GM20000 (cell line): ENCODE measurements at places on chromosomes 7 and 10.

- DNase-seq, result no peak
Observed at GRCh38 chr7:32227746-32228145, 157.5 kb upstream of the PDE1C start.

GRCh38 chr10:34187201-34187600 is 627.9 kb downstream of the PARD3 start:
- no peak for DNase-seq

- no peak for DNase-seq
Observed at GRCh38 chr10:69939061-69939460, 113.6 kb upstream of the MACROH2A2 start.

DNA sequence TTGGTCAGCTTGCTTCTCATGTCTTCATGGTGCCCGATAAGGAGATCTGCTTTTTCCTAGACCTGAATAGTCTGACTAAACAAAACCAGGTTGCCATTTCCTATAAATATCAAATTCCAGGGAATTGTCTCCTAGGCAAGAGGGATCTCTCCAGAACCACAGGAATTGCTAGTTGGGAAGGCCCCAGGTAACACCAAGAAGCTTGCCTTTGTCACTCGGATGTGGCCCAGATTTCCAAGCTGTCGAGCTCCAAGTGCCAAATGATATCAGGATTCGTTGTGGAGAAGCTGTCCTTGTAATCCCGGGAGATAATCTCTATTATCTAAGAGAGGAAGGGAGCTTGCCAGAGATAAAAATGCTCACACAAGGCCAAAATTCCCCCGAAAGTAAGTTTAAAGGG is 1288.5 kb upstream of the AUTS2 start:
- no peak for DNase-seq

DNA sequence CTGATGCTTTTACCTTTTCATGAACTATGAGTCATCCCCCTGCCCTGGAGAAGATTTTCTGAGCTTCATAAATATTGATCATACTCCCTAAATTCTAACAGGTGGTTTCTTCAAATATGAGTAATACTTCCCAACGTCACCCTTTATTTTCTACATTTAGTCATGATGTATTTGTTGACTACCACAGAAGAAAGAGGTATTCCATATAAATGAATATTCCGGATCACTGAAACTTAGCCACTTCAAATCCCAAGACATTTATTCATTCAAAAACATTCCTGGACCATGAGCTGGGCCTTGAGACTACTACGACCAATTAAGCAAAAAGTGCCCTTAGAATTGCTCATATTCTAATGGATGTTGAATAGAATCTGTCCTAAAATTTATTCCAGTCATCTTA is 395.8 kb upstream of the NPVF start:
- no peak for DNase-seq

DNA sequence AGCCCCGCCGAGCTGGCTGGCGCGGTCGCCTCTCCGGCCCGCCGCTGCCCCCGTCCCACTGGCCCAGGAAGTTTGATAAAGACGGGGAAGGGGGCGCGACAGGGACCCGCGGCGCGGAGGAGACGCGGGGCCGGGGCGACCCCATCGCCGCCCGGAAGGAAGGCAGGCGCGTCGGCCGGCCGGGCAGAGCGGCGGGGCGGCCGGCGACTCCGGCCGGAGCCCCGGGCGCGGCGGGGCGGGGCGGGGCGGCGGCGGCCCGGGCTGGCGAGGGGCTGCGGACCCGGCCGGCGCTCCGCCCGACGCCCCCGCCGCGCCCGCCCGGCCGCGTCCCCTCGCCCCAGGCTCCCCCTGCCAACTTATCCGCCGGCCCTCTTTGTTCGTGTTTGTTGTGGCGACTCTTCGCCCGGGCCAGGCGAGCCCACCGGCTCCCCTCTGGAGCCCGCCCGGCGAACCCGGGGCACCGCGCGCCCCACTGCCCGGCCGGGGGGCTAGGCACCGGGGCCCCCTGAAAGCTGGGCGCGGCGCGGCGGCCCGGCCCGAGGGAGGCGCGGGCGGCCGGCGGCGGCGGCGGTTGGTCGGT is 571 bp downstream of the KDM7A start:
- DNase-seq, result peak; percentile 53

DNA sequence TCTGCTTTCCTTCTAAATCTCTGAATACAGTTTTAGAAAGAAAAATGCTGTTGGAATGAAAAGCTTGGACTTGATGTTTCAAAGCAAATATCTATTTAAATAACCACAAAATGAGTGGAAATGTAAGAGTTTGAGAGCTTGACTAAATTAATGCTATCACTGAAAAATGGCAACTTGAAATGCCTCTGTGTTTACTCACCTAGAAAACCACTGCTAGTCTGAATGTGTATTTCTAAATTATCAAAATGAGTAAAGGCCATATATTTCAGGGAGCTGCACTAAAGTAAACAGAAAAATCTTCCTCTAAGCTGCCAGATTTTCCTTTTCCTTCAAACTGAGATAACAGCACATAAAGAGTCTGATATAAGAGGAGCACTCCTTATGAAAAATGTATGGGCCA is 87.9 kb downstream of the DPY19L1 start:
- DNase-seq, result no peak

DNA sequence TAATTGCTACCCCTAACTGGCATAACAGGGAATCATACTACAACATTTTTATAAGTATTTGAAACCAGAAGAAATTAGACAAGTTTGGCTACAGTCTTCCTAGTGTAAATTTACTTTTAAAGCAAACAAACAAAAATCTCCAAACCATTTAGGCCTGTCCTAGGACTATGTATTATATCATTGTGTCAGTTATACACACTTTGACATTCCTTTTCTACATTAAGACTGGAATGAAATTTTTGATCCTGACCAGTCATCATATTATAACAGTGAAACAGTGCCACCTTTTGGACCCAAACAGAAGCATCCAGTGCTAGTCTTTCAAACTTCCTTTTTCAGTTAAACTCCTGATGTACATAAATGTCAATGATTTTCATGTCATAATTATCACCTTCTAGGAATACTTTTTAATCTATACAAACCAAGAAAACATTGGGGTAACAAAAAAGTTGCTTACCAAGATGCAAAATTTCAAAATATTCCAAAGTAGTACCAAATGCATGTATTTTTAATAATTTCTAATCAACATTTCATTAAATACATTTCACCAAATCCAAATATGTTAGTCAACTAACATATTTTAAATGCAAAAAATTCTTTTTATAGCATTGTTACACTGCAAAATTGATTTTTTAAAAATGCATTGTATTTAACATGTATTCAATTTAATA is 75.7 kb downstream of the IMMP2L start:
- peak; percentile 38 for DNase-seq

GRCh38 chr7:145147865-145148264 is 312.0 kb upstream of the TPK1 start:
- DNase-seq, result no peak

DNA sequence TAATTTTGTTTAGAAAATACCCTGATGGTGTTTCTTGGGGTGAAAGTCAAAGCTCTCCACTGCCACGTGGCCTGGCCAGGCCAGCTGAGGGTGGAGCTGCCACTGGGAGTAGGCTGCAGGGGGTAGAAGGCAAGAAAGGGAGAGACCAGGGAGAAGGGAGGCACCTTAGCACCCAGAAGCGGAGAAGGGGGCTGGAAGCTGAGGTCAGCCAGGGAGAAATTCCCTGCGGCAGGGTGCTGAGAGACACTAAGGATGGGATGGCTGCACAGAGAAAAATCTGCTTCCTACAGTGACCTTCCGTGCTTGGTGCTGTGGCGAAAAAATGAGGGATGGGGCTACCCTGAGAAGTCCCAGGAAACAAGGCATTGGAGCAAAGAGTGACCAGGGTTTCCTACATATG is 143.7 kb downstream of the SLIT1 start:
- DNase-seq, result no peak

DNA sequence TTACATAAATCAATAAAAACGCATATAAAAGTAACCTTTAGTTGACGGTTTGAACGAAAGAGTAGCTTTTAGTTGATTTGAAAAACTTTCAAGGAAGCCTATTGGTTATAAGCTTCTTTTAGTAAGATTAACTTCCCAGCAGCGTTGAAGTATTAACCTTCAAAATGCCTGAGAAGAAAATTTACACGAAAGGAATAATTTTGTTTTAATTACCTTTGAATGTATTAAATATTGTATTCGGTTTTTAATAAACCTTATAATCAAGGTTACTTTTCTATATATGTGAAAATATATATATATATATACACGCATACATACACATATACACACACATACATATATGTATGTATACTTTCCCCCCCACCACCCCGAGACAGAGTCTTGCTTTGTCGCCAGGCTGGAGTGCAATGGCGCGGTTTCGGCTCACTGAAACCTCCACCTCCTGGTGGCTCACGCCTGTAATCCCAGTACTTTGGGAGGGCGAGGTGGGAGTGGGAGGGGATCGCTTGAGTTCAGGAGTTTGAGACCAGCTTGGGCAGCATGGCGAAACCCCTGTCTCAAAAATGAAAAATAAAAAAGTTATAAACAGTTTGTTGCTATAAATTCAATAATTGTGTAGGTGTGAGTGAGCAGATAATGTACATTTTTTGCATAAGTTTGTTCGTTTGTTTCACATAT is 57.6 kb upstream of the EZH2 start:
- DNase-seq, result no peak

GRCh38 chr7:101990811-101991418 is 173.5 kb downstream of the CUX1 start:
- DNase-seq, result peak; percentile 72

GRCh38 chr10:118808601-118809356 is 54.0 kb upstream of the CACUL1 start:
- no peak for DNase-seq

- DNase-seq, result no peak
Observed at GRCh38 chr7:38831259-38831996, 77.6 kb downstream of the VPS41 start.

- DNase-seq, result peak; percentile 69
Observed at GRCh38 chr7:102431617-102432298, 1.6 kb upstream of the ORAI2 start.

DNA sequence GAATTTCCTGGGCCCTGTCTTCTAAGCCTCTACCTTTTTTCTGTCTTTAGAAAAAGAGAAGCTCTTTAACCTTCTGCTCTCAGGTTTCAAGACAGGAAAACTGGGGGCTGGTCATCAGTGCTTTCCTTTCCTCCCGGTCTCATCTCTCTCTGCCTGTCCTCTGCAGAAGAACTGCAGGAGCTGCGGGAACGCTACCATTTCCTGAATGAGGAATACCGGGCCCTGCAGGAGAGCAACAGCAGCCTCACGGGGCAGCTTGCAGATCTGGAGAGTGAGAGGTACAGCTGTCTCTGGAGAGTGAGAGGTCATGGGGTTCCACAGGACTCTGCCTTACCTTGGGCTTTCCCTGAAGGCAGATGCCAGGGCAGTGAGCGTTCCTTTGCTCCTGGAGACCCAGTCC is 12.7 kb downstream of the CCDC136 start:
- DNase-seq, result no peak

GRCh38 chr7:34672430-34672829 is 14.4 kb downstream of the NPSR1 start:
- no peak for DNase-seq

DNA sequence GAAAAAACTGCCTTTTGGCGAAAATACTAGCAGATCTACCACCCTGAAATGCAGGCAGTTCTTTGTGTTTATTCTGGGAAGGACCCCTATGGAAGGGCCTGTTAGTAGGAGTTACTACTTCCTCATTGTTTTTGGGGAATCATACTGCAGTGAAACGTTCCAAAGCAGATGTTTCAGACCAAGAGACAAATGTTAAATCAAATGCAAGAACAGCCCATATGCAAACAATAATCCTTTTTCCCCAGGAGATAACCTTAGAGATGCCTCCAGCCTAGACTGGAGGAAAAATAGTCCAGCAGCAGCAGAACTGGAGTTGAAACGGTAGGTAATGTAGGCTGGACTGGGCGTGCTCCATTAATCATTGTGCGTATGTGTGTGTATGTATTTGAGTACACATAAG is 65.9 kb upstream of the VWDE start:
- DNase-seq, result no peak

GRCh38 chr7:45682836-45683555 is 108.8 kb downstream of the ADCY1 start:
- no peak for DNase-seq

- peak; percentile 69 for DNase-seq
Observed at GRCh38 chr7:150375662-150376521, 3.2 kb upstream of the ZNF775 start.

DNA sequence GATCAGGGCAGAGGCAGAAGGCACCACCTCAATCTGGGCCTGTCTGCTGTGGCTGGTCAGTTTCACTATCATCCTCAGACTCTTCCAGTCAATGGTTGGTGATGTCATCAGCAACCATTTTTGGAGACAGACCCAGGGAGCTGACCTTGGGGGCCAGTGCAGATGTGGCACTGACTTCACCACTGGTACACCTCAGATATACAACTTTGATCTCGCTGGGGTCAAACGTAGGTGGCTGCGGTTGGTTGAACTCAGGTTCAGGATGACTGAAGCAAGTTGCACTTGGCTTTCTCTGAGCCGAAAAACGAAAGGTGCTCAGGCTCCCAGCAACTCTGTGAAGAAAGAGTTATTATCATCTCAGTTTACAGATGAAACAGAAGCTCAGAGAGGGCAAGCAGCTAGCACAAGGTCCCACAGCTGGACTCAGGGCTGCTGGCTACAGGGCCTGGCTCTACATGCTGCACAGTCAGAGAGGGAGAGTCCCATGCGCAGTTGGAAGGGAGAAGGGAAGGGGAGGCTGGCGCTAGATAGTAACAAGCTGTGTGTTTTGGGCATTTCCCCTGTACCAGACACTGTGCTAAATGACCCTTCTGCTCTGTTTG is 27.2 kb downstream of the ANKRD16 start:
- peak; percentile 83 for DNase-seq

DNA sequence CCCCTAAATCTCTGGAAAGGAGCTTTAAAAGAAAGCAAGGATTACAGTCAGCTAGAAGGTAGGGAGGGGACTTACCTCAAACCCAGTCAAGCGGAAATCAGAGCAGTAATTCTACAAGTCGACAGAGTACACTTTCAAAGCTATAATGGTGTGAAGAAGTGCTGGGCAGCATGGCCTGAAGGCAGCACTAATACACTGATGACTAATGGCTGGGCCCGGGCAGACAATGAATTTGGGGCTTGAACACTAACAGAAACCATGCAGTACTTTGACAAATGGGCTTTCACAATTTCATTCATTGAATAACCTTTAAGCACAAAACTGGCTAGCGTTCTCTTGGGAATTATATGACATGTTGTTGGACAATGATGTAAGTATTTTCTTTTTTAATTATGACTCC is 4.7 kb downstream of the GLI3 start:
- no peak for DNase-seq

- DNase-seq, result peak; percentile 59
Observed at GRCh38 chr10:112981553-112981952, 31.5 kb downstream of the TCF7L2 start.

GRCh38 chr10:106402458-106402857 is 762.0 kb downstream of the SORCS1 start:
- no peak for DNase-seq

- no peak for DNase-seq
Observed at GRCh38 chr10:35456784-35457183, 120.5 kb downstream of the CCNY start.
